ENCODE measurements at places on chromosomes 5 and 9.

GRCh38 chr9:99063522-99063921, 41.4 kb upstream of the TGFBR1 start:
- DNase-seq: no peak

GRCh38 chr5:36985387-36985786, 108.8 kb downstream of the NIPBL start:
- no peak for DNase-seq

DNA sequence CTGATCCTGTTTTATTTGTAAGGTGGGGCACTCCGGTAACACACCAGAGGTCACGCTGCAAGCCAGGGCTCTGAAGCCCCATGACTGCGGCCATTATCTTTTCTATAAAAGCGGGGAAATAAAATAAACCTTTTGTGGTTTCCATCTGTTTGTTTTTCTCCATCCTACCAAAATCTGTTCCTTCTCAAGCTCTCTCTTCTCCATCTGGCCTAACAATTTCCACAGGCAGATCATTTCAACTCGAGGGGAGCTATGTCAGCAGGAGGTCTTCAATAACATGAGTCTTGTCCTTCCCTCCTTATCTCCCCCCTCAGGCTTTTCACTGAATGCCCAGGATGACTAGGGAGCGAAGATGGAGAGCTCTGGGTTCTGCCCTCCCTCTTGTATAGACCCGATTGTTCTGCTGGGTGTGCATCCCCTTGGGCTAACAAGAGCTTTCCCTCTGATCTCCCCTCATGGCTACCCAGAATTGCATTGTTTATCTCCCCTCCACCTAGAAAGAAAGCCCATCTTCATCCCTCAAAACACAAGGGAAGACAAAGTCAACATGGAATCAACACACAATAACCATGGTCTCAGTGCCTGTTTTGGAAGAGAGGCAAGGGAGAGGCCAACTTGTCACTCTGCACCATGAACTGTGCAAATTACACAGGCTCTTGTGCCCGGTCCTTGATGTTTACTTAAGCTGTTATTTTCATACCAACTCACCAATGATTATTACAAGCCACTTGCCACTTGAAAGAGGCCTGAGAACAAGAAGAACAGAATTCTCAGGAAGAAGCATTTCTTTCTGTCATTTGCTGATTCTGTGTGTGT, 187.8 kb downstream of the FANCC start:
- no peak for DNase-seq

DNA sequence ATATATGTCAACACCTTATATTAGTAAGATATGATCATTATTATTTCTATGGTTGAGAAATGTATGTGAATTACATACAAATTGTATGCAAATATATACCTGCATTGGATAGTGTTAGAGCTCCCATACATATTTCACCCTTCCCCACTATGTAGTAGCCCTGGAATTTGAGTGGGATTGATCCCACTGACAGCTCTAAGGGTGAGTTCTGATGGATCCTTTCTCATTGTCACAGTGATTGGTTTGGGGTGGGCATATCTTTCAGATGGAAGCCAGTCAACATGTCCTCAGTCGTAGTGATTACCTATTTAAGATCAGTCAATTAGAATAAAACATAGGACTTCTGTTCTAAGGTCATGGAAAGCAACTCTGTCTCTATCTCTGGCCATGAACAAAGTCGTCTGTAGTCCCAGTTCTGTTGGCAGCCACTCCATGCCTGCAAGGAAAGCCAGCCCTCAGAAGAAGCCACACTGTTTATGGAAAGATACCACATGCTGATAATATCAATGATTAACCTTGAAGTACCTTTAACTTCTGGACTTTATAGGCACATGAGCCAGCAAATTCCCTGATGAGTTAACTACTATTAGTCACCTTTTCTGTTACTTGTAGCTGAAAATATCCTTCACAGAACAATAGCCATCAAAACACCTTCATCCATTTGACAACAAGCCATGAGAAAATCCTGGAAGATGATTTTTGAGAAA, 5.1 kb upstream of the CCDC192 start:
- DNase-seq: no peak

DNA sequence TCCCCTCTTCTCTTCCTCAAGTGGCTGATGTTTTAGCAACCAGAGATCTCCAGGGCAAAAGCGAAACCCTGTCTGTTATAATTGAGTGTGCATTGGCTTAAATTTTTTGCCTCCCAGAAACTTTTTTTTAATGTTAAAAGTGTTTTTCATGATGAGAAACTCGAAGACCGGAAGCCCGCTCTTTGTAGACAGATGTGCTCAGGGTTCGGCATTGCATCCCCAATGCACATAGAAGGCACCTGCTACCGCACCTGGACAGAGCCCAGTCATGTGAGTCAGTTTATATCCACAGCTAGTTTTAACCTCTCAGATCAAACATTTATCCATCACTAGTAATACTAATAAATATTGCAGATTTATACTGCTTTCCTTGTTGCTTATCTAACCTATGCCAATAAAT, 19.5 kb upstream of the NADK2 start:
- no peak for DNase-seq

- DNase-seq: no peak
These were observed 2223.1 kb upstream of the C9orf72 start for GRCh38 chr9:29796291-29796952.

- DNase-seq: no peak
These were observed 97.4 kb downstream of the HINT1 start for GRCh38 chr5:131067636-131068035.
